ENCODE measurements at places on chromosomes 4 and X.

DNA sequence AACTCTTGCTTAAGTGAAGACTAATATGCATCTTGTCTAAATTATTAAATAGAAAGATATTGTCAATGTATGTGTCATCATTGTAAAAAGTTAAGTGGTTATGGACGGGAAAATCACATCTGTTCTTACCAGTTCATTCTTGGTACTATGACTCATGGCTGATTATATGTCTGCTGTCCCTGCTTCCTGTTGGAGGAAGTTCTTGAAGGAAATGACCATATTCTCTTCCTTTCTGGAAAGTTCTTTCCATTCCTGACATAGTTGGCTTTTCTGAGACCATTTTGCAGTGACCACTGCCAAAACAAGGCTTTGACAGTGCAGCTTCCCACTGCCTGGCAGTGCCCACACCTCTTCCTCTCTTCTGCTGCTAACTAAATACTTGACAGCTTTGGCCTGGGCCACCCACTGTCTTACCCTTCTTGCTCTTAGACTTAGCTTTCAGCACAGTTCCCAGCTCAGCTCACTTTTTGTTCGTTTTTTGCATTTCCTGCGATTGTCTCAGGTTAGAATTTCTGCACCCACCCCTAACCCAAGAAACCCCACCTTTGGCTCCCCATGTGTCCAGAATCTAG lies 13.2 kb upstream of the CLDN24 start:
- no peak for DNase-seq

DNA sequence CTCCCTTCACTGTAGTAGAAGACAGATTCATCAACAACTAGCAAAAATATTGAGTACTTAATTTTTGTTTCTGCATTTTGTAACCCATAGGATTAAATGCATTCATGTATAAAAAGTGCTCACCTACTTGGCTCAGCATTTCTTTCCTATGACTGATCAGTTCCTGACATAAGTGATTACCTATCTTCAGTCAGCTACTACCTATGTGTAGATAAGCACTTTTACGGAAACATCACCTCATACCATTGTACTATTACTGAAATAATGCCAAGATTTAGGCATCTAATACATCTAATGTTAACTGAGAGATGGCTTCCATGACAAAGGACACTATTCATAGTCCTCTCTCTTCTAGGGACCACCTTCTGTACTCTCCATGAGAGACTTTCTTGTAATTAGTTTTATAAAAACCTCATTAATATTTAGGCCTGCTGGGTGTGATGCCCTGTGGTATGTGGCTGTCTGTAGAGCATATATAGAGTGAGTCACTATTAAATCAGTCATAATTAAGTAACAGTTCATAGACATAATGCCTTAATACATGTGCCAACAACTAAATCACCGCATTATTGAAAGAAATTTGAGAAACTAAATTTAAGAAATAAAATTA lies 147.0 kb downstream of the PDGFC start:
- no peak for DNase-seq

GRCh38 chr4:31417040-31417439 lies 696.9 kb downstream of the PCDH7 start:
- no peak for DNase-seq

DNA sequence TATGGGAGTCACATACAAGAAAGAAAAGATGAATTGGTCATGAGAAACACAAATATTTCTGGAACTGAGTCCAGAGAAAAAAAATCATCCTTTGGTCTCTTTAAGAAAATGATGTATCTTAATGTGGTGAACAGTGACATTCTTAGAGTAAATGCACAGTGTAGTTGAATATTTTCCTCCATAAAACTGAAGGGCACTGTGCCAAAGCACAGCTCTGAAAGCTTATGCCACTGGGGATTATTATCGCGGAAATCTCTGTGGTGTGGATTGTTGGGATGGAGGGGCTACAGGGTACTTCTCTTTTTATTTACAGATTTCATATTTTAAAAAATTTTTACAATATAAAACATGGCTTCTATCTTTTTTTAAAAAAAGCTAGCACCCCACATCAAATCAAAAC lies 908.1 kb downstream of the CCSER1 start:
- DNase-seq = no peak

DNA sequence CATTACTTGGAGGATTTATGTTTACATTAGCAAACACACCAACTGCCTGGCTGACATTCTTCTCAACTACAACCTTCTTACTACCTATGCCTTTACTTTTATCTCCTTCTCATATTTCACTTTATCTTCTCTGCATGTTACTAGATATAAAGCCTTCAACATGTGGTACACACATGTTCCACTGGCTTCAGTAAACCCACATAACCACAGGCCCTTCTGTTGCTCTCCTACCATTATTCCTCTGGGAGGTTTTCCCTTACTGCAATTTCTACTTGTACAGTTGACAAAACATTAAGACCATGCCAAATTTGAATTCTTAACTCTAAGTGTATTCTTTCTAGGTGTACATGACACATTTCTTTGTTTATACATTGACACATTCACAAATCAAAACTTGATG lies 133.1 kb downstream of the ARAP2 start:
- DNase-seq = no peak

DNA sequence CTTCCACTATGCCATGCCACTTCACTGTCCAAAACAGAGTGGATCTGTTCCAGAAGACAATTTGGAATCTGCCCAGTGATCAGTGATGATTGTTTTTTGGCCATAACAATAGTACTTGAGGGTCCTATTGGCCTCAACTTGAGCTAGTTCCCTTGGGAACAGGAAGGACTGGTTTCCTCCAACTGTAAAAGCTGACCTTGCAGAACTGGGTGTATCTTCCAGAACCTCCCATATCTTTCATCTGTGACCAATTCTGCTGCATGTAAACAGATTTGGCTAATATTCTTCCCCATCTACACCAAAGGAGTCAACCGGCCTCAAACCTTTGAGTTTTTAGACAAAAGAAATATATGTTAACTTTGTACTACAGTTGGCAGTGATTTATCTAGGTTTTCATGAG lies 165.1 kb upstream of the TRPC5 start:
- DNase-seq = no peak

DNA sequence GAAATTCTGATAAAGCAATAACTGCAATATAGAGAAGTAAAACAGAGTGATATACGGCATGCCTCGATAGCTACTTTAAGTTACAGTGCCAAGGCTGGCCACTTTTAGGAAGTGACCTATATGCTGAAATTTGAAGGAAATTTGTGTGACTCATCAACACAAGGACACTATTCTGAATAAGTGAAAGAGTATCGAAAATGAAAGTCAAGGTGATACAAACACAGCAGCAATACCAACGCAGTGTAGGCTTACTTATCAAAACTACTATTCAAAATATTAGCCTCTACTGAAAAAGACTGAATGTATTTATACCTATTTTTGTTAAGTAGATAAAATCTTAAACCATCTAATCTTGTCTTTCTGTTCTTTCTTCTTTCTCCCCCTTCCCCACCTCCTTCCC lies 459.9 kb upstream of the GNPDA2 start:
- no peak for DNase-seq

GRCh38 chrX:111520506-111520905 lies 9.1 kb downstream of the SERTM2 start:
- no peak for DNase-seq

- DNase-seq = no peak
These were observed 30.4 kb downstream of the RPS3A start for GRCh38 chr4:151129796-151130195.

DNA sequence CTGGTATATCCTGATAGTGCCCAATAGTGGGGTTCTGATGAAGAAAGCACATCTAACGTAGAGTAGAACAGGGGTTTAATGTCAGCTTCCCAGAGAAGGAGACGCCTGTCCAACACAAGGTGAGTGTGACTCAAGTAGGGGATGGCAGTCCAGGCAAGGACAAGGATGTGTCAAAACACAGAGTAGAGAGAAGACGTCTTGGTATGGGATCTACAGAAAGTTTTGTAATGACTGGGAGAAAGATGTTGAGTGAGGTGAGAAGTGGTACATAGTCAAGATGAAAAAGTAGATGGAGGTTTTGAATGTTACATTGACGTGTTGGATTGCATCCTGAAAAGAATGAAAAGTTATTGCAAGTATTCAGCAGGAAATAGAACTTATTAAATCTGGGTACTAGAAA lies 124.4 kb downstream of the TMA16 start:
- DNase-seq = no peak

GRCh38 chr4:22986262-22986661 lies 293.5 kb downstream of the GBA3 start:
- DNase-seq = no peak

- no peak for DNase-seq
These were observed 516.6 kb downstream of the PPARGC1A start for GRCh38 chr4:23373261-23373660.

DNA sequence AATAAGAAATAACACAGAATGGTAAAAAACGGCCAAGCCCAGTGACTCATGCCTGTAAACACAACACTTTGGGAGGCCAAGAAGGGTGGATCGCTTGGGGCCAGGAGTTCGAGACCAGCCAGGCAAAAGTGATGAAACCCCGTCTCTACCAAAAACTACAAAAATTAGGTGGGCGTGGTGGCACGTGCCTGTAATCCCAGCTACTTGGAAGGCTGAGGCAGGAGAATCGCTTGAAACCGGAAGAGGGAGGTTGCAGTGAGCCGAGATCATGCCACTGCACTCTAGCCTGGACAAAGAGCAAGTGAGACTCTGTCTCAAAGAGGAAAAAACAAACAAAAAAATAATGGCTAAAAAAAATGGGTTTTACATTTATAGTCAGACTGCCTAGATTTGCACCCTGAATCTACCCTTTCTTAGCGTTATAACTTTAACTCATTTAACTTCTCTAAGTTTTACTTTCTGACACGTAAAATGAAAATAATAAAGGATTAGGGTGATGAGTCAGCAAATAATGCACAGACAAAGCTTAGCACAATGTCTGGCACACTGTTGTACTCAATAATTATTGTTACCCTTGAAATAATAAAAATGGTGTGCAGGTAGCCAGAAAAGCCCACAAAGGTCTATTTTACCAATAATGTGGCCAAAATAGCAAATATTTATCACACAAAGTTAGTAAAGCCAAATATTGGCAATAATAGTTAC lies 55.0 kb downstream of the ATP11C start:
- DNase-seq = no peak

- no peak for DNase-seq
These were observed 95.6 kb downstream of the REPS2 start for GRCh38 chrX:17042037-17042436.

GRCh38 chr4:144954230-144954629 lies 143.8 kb downstream of the ANAPC10 start:
- DNase-seq = no peak

DNA sequence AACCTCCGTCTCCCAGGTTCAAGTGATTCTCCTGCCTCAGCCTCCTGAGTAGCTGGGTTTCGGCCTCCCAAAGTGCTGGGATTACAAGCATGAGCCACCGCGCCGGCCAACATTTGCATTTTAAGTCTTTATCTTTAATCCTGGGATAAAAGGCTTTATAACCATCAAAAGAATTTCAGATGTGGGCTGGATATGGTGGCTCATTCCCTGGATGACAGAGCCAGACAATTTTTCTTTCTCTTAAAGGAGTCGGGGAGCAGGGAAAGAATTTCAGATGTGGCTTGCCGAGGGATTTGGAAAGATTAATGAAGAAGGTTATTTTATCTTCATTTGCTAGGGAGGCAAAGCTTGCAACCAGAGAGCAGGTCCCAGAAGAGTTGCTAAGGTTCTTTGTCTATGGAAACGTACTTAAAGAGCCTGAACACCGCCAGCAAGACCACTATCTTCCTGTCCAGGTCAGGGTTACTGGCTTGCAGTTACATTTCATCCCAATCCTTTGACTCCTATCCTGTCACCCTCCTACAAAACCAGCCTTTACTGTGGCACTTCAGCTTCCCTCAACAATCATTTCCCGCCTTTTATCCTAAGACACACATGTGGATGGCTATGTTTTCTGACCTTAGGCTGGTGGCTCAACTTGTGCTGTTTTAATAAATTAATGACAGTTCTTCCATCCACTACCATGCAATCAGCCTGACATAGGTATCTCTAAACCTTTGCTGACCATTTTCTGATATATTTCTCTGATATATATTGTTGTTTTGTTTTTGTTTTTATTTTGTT lies 3.9 kb upstream of the KLHL8 start:
- no peak for DNase-seq
